ENCODE measurements at places on chromosomes 11 and 22. TPM values are rescaled to one million over a fixed set of nuclear protein-coding genes. Genes with fewer than 3 reads are reported as not detected.

DNA sequence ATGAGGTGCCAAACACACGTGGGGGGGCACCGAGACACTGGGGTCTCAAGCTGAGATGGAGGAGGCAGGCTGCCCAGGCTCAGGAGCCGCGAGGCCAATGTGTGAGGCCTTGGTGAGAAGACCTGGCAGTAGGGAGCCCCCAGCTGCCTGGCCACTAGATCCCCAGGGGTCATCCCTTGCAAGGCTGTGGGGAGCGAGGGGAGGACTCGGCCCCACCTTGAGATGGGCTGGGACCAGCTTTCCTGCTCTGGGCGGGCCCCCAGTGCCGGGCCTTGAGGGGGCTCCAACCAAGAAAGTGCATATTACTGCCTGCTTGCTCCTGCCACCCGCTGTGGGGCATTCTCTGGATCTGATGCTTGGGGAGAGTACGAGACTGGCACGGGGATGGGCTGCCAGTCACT is 107.0 kb downstream of the CTTN start:
- no peak for DNase-seq

Gene SMIM35
- not detected for total RNA-seq

- DNase-seq: no peak
Observed at GRCh38 chr22:38953577-38954413, 3.6 kb upstream of the APOBEC3A start.

GRCh38 chr11:8779107-8779506 is 96.5 kb downstream of the RPL27A start:
- DNase-seq: no peak

Gene PRODH
- 27.6 TPM for total RNA-seq

GRCh38 chr11:121886005-121886734 is 229.8 kb downstream of the BLID start:
- no peak for DNase-seq

Gene RHOG
- total RNA-seq: 28.3 TPM

Data from H1 (cell line).